ENCODE measurements at places on chromosomes 7 and 10.

GRCh38 chr7:155864991-155865690, 52.9 kb upstream of the SHH start:
- DNase-seq: no peak

GRCh38 chr10:100346351-100346764, 675 bp upstream of the SCD start:
- peak; percentile 59 for DNase-seq

GRCh38 chr7:144113651-144114050, 4.3 kb downstream of the OR2A2 start:
- no peak for DNase-seq

DNA sequence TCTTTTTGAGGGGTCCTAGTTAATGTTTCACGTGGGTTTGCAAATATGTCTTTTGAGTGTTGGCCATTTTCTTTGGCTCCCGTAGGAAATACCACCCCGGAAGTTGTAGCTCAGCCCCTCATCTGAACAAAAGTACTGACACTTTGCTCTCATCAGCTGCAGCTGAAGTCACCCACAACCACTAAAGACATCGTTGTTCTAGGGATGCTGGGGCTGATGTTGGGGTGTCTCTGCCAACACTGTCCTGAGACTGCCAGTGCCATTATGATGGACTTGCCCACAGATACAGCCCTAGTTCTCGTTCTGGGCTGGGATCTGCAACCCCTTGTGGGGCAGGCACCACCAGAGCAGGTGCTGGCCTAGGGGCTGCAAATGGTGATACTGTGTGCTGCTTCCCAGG, 82.6 kb upstream of the ARHGAP21 start:
- DNase-seq: no peak

GRCh38 chr7:106865130-106866041, at the start of gene PIK3CG:
TSS of gene PIK3CG (plus strand) at chr7:106865282. CDS start at chr7:106867562, 2,280 bp downstream.
- no peak for DNase-seq

DNA sequence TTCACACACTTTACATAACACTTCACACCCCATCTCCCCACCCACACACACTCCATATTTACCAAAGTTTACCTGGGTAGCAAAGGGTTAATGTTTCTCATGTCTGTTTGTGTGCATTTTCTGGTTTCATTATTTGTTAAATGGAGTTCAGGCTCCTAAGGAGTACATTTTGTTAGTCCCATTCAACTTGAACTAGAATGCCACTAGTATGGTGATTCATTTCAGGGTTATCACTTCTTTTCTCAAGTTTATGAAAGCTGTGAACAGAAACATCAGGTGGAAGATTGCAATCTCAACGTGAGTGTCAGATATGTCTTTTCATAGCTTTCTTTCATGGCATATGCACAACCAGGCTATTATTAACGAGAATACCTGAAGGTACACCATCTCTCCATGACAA, 1027.5 kb downstream of the GATA3 start:
- DNase-seq: no peak

- no peak for DNase-seq
Observed at GRCh38 chr7:126699707-126700106, 553.0 kb downstream of the GRM8 start.

GRCh38 chr7:100154651-100155491, 3.7 kb downstream of the TRAPPC14 start:
- DNase-seq: no peak

- DNase-seq: no peak
Observed at GRCh38 chr10:1253523-1254353, 197.6 kb downstream of the WDR37 start.

DNA sequence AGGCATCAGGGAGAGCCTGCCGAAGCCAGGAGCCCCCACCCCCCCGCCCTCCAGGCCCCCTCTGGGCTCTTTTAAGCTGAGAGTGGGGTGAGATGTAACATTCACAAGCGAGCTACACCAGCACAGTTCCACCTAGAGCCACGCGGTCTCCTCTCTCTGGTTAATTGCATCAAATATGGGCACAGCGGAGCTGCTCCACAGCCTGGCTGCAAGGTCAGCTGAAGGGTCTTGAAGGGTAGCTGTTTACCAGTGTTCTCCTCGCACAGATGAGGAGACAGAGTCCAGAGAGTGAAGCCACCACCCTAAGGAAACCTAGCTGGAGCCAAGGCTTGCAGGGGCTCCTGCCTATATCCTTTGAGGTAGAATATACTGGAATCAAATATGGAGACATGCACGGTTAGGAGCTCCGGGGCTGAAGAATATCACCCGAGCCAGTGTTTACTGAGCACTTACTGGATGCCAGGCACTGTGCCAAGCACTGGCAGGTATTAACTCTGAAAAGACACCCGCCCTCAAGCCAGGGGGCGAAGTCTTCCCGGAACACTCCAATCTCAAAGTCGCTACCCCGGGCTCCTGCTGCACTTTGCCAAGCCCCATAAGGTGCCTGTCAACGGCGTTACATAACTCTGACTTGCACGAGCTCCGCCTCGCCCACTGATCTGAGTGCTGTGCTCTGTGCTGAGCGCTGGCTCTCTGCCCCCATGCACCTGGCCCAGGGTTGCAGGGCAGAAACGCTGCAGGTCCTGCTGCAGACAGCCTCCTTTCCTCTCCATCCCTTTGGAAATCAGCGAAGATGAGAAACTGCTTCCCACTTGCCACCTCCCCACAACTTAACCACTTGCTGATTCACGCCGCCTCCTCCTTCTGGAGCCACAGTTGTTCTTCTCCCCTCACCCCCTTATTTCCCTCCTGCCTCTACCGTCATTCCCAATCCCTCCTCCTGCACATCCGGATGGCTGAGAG, 5.4 kb downstream of the CHST15 start:
- DNase-seq: no peak

DNA sequence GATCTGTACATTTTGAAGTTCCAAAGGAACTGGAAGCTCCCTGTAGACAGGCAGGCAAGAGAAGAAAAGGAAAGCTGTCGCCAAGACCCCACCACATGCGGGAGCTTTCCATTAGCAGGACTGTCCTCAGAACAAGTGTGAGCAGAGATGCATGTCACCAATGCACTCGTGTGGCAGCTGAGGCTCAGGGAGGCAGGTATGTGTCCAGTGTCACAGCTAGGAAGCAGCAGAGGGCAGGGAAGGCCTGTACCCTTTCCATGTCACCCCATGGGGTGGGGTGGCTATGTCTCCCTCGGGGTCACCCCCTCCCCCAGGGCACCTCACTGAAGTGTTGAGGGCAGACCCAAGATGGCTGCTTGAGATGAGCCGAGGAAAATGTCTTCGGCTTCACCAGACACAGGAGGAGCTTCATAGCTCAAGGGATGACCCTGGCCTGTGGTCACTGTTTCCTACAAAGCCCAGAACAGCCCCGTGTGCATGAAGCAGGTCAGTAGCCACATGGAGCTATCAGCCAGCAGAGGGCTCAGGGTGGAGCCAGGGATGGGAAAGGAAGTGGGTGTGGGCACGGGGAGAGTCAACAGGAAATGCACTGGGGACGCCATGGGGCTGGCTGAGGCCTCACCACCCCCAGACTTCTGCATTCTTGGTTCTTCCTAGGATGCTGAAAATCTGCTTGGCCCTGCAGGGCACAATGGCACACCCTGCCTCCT, 96.6 kb downstream of the FAM53B start:
- DNase-seq: peak; percentile 65

GRCh38 chr10:111161109-111161874, 84.5 kb downstream of the ADRA2A start:
- no peak for DNase-seq

GRCh38 chr7:88669913-88670312, 89.6 kb upstream of the ZNF804B start:
- DNase-seq: no peak

- DNase-seq: no peak
Observed at GRCh38 chr7:44062180-44062902, 3.0 kb downstream of the PGAM2 start.

- DNase-seq: no peak
Observed at GRCh38 chr7:157080111-157080730, 58.5 kb upstream of the UBE3C start.

DNA sequence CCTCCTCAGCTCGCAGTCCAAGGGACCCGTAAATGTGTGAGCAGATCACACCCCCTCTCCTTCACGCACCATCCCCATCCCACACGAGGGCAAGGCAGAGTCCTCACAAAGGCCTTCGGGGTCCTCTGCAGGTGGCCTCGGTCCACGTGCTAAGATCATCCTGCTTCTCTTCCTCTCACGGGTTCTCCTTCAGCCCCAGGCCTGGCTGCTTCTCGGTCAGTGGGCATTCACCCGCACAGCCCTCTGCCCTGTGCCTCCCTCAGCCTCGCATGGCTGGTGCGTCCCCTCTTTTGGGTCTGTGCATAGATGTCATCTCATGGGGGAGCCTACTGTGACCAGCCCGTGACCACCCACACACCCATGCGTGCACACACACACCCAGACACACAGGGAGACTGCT, 17.3 kb upstream of the FOXL3 start:
- no peak for DNase-seq

DNA sequence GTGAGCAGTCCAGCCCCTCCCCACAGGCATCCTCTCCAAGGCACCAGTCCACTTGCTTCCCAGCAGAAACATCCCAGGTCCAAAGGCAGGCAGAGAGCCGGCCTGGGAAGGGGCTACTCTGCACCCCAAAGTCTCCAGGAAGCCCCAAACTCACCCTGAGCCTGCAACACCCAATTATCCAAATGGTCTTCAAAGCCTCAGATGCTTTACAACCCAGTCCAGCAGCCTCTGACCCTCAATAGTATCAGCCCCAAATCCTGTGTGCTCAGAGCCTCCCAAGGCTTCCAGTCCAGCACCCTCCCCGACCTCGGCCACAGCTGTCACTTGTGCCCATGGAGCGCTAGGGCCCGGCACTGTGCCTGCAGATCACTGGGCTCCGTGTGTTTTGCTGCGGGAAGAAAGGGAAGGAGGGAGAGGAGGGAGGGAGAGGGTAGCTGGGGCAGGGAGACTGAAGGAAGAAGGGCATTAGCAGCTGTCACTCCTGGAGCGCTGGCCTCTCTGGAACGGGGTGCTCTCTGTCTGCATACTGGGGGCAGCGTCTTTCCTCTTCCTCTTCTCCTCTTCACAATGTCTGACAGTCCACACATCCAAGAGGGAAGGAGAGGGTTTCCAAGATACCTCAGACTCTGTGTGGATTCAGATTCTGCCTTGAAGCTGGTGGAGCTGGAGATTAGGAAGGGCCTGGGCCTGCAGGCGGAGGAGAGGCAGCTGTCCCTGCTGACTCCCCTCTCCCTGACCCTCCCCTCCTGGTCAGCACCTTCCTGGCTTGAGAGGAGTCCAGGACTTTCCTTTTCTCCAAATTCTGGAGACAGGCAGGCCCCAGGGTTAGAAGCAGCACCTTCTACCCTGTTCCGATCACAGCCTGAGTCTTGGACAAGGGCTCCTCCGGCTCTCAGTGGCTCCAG, 13.2 kb downstream of the CALML5 start:
- DNase-seq: no peak

- peak; percentile 97 for DNase-seq
Observed at GRCh38 chr10:102752934-102753664, 9.4 kb downstream of the WBP1L start.

DNA sequence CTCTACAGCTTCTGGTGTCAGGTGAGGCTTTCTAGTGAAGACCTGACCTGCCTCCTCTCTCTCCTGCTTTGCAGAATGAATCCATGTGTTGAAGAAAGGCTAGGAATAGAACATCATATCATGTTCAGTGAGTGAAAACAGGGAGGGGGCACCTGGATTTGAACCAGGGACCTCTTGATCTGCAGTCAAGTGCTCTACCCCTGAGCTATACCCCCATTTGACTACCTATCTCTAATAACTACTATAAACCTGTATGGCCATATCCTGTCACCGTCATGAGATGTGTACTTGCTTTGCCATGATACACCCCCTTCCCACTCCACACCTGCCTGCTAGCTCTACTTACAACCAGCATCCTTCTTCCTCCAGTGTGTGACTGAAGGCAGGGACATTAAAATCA, 91.3 kb upstream of the ZNF746 start:
- no peak for DNase-seq

- peak; percentile 44 for DNase-seq
Observed at GRCh38 chr7:79770063-79770462, 316.6 kb upstream of the MAGI2 start.

DNA sequence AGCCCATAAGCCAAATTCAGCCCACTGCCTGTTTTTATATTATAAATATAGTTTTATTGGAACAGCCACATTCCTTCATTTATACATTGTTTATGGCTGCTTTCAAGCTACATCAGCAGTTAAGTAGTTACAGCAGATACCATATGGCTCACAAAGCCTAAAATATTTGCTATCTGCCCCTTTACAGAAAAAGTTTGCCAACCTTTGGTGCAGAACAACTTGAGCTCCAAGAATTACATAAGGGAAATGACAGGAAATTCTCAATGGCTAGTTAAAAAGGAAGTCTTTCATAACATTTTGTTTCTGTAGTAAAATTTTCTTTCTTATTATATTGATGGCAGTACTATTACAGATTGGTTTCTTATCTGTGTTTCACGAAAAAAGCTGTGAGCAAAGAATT, 59.3 kb downstream of the COL28A1 start:
- DNase-seq: no peak

GRCh38 chr7:78080811-78081210, 282.2 kb downstream of the PHTF2 start:
- no peak for DNase-seq

DNA sequence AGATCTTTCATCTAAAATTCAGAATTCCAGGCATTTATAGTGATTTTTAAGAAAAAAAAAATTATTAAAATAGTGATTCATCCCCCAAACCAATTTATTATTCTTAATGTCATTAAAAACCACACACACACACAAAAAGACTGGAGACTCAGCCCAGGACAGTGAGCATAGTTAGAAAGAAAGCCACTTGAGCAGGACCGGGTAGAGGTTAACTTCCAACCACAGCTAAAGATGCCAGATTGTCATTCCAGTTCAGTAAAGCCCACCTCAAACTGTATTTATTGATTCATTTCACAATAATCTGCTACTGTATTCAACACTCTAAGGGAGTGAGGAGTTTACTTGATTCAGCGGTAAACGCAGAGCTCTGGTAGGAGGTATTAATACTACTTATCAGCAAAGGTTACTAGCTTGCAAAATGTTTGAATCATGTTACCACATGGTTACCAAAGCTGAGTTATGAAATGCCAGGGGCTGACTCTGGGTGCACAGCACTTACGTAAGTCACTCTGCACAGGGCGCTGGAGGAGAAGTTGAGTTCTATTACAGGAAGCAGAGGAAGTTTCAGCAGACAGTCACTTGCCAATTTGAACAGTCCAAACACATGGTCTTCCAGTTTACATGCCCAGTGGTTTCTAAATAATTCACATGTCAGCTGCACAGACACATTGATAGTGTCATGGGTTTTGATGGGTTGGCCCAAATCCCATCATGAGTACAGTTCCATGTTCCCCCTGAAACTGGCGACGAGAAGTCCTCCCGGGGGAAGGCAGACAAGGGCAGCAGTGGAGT, 64.6 kb downstream of the KLF6 start:
- DNase-seq: peak; percentile 99

DNA sequence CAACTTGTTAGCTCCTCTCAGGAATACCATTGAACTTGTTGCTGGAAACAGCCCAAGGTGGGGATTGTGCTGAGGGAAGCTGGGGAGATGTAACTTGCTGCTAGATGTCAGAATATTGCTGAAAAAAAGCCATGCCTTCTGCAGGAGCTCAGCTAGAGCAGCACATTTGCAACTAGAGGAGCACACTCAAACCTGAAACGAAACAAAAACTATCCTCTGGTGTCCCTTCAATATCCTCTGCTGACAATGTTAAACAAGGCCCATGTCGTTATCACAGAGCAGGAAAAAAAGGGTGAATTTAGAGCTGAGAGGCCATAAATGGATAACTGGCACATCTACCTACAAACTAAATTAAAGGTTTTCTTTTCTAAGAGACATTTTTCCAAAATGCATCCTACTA, 53.7 kb upstream of the MACC1 start:
- DNase-seq: no peak
